Tibial nerve (tissue), 4 donors: ENCODE measurements at places on chromosomes 7 and 10.
A peak's percentile ranks its signal among the peaks of the same experiment; 100 is the strongest.

GRCh38 chr10:132162021-132162531, 24.7 kb upstream of the DPYSL4 start:
- no peak overlapping the region for H3K4me3 ChIP-seq
- peaks cover 4% of the 10 kb centered on the region for H3K4me1 ChIP-seq
- H3K27me3 ChIP-seq = peaks cover 28% of the 10 kb centered on the region
- H3K36me3 ChIP-seq = no peaks in the 10 kb centered on the region
- H3K27ac ChIP-seq = no peak overlapping the region

DNA sequence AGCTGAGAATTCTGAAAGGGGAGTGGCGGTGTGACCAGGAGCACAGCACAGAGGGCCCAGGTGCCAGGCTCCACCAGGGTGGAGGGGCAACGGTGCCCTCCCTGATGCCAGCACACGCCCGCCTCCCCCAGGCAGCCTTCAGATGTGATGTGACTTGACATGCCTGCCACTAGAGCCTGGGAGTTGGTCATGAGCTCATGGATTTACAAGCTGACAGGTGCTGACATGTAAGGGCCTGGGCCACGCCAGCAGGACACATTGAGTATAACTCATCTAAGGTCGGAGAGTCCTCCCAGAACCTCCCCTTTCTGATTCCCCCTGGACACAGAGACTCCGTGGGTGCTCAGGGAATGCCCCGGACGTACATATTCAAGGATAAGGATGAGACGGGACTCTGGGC, 74.2 kb downstream of the LSM5 start:
- no peak overlapping the region for H3K4me3 ChIP-seq
- no peaks in the 10 kb centered on the region for H3K27me3 ChIP-seq
- no peak for DNase-seq
- no peaks in the 10 kb centered on the region for H3K4me1 ChIP-seq
- no peaks in the 10 kb centered on the region for H3K36me3 ChIP-seq

- no peaks in the 10 kb centered on the region for H3K36me3 ChIP-seq
- no peaks in the 10 kb centered on the region for H3K27me3 ChIP-seq
- H3K4me3 ChIP-seq = peak overlapping the region; percentile 82
- DNase-seq = no peak
- peak overlapping the region; percentile 98 for H3K27ac ChIP-seq
These were observed 505 bp downstream of the NUDCD3 start for GRCh38 chr7:44489955-44490350.

DNA sequence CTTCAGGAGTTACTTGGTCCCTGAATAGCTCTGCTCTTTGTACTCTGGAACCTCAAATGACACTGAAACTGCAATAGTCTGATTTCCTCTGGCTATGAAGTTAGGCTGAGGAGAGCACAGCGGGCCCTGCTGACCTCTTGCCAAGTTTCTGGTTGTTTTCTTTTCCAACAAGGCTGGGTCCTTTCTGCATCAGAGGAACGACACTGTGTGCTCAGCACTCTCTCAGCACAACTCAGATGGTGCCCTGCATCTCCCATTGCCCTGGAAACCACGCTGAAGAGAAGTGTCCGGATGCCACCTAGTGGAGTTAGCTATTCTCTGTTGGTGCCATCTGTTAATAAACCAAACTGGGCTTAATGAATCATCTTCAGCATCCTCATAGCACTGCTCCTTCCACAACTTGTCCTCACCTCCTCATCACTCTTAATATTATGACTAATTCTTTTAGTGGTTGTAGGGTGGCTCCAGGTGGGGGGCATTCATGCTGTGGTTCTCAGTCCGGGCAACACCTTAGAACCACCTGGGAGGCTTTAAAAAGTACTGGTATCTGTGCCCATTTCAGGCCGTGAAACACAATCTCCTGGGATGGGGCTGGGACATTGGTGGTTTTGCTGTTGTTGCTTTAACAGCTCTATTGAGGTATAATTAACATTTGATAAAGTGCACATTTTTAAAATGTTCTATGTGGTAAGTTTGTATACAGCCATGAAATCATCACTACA, 8.2 kb upstream of the EFCAB10 start:
- H3K4me1 ChIP-seq = no peaks in the 10 kb centered on the region
- no peak overlapping the region for H3K27ac ChIP-seq
- no peak for DNase-seq
- no peak overlapping the region for H3K4me3 ChIP-seq
- no peaks in the 10 kb centered on the region for H3K36me3 ChIP-seq
- H3K27me3 ChIP-seq = no peaks in the 10 kb centered on the region

- no peaks in the 10 kb centered on the region for H3K36me3 ChIP-seq
- H3K27ac ChIP-seq = peak overlapping the region; percentile 66
- no peak for DNase-seq
- H3K27me3 ChIP-seq = no peaks in the 10 kb centered on the region
These were observed 193.1 kb downstream of the COBL start for GRCh38 chr7:51123322-51124019.

DNA sequence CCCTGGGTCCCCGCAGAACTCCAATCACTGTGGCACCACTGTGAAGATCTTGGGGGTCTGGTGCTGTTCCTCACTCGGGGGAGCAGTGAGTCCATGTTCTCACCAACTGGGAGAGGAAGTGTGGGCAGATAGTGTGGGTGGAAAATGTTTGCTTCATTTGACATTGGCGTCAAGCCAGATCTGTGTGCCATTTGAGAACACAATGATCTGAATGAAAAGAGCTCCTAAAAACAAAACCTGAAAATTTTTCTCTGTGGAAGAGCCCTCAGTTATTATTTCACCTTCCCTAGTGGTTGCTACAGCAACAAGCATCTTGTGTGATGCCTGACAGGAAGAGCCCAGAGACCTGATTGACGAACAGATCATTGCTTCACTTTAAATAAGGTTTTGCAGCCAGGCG, 125.6 kb downstream of the VIPR2 start:
- no peaks in the 10 kb centered on the region for H3K27me3 ChIP-seq
- no peaks in the 10 kb centered on the region for H3K36me3 ChIP-seq
- H3K27ac ChIP-seq = no peak overlapping the region
- H3K4me1 ChIP-seq = no peaks in the 10 kb centered on the region
- no peak overlapping the region for H3K4me3 ChIP-seq

DNA sequence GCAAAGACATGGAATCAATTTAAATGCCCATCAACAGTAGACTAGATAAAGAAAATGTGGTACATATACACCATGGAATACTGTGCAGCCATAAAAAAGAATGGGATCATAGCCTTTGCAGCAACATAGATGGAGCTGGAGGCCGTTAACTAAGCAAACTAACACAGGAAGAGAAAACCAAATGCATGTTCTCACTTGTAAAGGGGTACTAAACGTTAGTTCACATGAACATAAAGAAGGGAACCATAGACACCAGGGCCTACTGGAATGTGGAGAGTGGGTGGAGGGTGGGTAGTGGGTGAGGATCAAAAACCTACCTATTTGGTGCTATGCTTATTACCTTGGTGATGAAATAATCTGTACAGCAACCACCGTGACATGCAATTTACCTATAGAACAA, 78.4 kb upstream of the GSDME start:
- no peaks in the 10 kb centered on the region for H3K36me3 ChIP-seq
- H3K4me3 ChIP-seq = no peak overlapping the region
- no peak for DNase-seq

DNA sequence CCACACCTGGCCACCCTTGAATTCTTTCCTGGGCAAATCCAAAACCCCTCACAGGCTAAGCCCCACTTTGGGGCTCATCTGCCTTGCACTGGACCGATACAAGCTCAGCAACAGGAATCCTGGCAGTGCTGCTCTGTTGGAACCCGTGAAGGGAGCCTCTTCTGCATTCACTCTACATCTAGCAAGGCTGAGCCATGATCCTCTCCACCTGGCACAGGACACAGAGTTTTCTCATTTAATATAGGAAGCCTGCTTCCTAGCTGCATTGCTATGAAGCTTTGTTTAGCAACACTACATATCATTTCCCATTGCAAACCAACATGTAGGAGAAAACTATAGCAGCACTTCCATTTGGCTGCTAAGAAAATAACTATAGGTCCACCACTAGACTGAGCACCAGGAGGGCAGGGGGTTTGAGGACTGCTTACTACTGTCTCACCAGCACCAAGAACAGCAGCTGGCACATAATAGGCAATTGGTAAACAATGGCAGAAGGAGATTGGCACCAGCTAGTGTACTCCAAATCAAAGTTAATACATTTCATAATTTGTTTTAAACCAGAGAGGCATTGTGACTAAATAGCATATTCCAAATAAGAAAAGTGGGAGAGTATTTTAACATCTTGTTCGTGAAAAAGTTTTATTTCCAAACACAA, 56.1 kb downstream of the CPVL start:
- no peaks in the 10 kb centered on the region for H3K27me3 ChIP-seq
- no peak for DNase-seq
- no peaks in the 10 kb centered on the region for H3K36me3 ChIP-seq
- peaks cover 13% of the 10 kb centered on the region for H3K4me1 ChIP-seq
- no peak overlapping the region for H3K4me3 ChIP-seq
- H3K27ac ChIP-seq = no peak overlapping the region

GRCh38 chr7:3043544-3044371, at the start of gene CARD11:
TSS of gene CARD11 (minus strand) at chr7:3043867. CDS start at chr7:2958506, 85,361 bp downstream.
- DNase-seq = no peak
- no peak within 1 kb of the TSS for H3K27ac ChIP-seq
- no peaks in the 10 kb centered on the region for H3K4me1 ChIP-seq
- H3K27me3 ChIP-seq = peaks cover 10% of the 10 kb centered on the region
- H3K4me3 ChIP-seq = no peak within 1 kb of the TSS
- H3K36me3 ChIP-seq = no peaks in the 10 kb centered on the region

DNA sequence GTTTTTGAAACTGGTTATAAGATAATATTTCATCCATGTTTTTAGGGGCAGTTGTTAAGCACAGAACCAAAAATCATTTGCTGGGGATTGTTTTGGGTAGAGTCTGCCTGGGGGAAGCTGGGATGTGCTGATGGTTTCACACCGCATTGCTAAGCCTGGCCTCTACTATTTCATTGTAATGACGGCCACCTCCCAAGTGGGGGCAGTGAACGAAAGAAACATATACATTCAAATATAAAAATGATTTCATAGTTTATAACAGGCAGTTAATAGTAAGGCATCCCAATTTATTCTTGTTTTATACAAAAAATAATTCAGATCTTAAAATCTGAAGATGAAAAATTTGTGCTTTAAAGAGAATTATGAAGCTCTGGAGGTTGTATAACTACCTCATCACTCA, 750.8 kb downstream of the REEP3 start:
- no peak overlapping the region for H3K27ac ChIP-seq
- H3K4me1 ChIP-seq = no peaks in the 10 kb centered on the region
- H3K36me3 ChIP-seq = no peaks in the 10 kb centered on the region

DNA sequence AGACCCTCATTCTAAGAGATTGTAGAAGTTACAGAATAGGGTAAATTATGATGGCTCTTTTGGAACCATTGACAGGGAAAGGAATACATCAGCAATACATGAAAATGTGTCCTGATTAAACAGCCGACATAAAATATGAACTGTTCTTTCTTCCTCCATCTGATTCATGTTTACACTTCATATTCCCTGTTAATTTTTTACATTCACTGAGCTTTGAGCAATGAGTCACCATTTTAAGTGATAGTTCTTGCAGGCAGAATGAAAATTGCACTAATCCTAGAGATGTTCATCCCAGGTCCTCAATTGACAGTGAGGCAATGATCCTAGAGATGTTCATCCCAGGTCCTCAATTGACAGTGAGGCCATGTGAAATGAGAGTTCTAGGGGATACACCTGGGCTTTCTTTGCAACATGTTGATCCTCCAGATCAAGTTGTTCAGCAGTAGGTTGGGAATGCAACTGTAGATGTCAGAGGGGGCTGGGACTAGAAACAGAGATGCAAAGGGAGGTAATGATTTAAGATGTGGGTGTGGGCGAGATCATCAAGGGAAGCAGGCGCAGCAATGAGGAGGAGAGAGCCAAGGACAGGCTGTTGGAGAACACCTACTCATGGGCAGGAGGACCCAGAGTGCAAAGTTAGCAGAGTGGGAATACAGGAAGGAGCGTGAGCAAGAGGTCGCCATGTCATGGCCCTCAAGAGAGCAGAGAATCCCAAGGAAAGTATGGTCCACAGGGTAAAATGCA, 138.7 kb downstream of the ZNF365 start:
- H3K27ac ChIP-seq = no peak overlapping the region
- no peak for DNase-seq
- H3K36me3 ChIP-seq = no peaks in the 10 kb centered on the region
- no peaks in the 10 kb centered on the region for H3K4me1 ChIP-seq

DNA sequence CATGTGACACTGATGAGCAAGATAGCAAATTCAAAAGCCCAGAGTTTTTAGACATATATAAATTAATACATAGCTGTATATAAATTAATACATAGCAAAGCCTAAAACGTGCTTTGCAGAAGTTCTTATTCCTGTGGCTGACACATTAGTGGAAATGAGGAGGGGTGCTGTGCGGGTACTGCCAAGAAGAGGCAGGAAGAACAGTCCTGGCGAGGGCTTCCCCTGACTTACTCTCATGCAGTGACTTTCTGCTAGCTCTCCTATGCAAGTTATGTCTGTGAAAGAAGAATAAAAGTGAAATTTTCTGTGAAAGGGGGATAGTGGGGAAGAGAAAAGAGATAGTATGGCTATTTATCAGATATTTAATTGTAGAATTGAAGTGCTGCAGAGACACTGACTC, 27.6 kb downstream of the TWIST1 start:
- H3K27ac ChIP-seq = no peak overlapping the region
- H3K27me3 ChIP-seq = no peaks in the 10 kb centered on the region
- no peaks in the 10 kb centered on the region for H3K4me1 ChIP-seq
- no peak overlapping the region for H3K4me3 ChIP-seq

- peak overlapping the region; percentile 99 for H3K27ac ChIP-seq
- H3K4me3 ChIP-seq = peak overlapping the region; percentile 54
- no peak for DNase-seq
- H3K36me3 ChIP-seq = no peaks in the 10 kb centered on the region
- H3K4me1 ChIP-seq = peaks cover 50% of the 10 kb centered on the region
- no peaks in the 10 kb centered on the region for H3K27me3 ChIP-seq
These were observed 1.1 kb upstream of the TNKS2 start for GRCh38 chr10:91797048-91797690.

GRCh38 chr7:137523171-137523570, 179.6 kb upstream of the PTN start:
- H3K27ac ChIP-seq = no peak overlapping the region
- H3K4me3 ChIP-seq = no peak overlapping the region
- H3K36me3 ChIP-seq = no peaks in the 10 kb centered on the region
- H3K27me3 ChIP-seq = no peaks in the 10 kb centered on the region

DNA sequence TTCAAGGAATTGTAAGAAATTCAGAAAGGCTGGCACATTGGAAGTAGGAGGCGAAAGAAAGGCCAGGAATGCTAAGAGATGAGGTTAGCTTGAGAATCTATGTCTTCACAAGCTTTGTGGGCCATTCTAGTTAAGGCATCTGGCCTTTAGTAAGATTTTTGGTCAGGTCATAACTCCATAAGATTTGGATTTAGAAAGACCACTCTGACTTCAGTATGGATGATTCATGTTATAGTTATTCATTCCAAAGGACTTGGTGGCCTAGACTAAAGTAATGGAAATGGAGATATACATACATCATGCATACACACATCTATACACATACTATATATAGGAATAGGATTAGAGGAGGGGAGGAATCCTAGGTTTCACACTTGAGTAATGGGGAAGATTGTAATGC, 77.5 kb downstream of the SEPTIN7 start:
- H3K27me3 ChIP-seq = no peaks in the 10 kb centered on the region
- no peak overlapping the region for H3K4me3 ChIP-seq
- DNase-seq = no peak
- H3K4me1 ChIP-seq = no peaks in the 10 kb centered on the region

- no peaks in the 10 kb centered on the region for H3K27me3 ChIP-seq
- DNase-seq = no peak
- peak overlapping the region; percentile 87 for H3K4me3 ChIP-seq
- peaks cover 8% of the 10 kb centered on the region for H3K4me1 ChIP-seq
- H3K27ac ChIP-seq = peak overlapping the region; percentile 100
- peaks cover 13% of the 10 kb centered on the region for H3K36me3 ChIP-seq
These were observed 852 bp upstream of the KLF6 start for GRCh38 chr10:3785851-3786271.

- no peaks in the 10 kb centered on the region for H3K4me1 ChIP-seq
- no peaks in the 10 kb centered on the region for H3K36me3 ChIP-seq
- DNase-seq = no peak
- H3K4me3 ChIP-seq = no peak overlapping the region
- no peak overlapping the region for H3K27ac ChIP-seq
These were observed 14.7 kb downstream of the TMEM236 start for GRCh38 chr10:17766731-17767130.
